ENCODE measurements at places on chromosomes 11 and 22.

DNA sequence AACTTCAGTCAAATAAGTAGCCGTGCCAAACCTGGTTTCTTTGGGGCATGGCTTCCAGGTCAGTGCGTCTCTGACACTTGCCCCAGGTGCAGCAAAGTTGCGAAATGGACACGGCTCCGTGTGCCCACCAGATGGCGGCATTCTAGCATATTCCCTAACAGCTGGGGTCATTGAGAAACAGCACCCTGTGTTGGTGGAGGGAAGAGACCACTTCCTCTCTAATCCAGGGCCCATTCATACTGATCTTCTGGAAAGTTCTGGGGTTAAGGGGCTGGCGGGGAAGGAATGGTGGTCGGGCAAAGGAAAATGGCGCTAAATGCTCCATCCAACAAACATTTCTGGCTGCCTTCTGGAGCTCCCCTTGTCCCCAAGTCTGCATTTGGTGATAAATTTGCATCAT, 141.2 kb upstream of the TIMP3 start:
- peak; percentile 84 for DNase-seq

GRCh38 chr11:59550842-59551658, 39.7 kb downstream of the OR4D9 start:
- DNase-seq, result peak; percentile 95

DNA sequence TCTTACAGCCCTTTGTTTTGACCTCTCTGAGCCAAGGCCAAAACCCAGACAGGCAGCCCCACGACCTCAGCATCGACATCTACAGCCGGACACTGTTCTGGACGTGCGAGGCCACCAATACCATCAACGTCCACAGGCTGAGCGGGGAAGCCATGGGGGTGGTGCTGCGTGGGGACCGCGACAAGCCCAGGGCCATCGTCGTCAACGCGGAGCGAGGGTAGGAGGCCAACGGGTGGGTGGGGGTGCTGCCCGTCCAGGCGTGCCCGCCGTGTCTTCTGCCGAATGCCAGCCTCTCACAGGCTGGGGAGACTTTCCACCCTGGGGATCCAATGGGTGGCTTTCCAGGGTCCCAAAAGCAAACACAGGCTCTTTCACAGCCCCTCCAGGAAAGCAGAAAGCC, 37.1 kb upstream of the PPP6R3 start:
- no peak for DNase-seq

DNA sequence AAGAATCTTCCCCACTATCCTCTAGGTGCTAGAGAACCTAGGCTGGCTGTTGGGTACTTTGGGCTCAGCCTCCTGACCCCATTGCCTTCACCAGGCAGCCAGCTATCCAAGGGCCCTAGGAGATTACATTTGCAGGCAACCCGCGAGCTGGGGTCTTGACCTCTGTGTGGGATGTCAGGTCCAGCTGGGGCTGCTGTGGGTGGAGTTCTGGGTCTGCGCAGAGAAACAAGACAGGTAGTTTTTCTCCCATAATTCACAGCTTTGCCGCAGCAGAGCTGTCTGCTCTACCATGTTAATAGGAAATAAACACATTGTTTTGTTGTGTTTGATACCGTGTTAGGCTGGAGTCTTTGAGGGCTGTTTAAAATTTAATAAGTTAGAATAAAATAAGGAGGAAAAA, 142.8 kb upstream of the PLET1 start:
- DNase-seq, result no peak

- no peak for DNase-seq
Observed at GRCh38 chr11:85752890-85753581, 57.9 kb downstream of the SYTL2 start.

DNA sequence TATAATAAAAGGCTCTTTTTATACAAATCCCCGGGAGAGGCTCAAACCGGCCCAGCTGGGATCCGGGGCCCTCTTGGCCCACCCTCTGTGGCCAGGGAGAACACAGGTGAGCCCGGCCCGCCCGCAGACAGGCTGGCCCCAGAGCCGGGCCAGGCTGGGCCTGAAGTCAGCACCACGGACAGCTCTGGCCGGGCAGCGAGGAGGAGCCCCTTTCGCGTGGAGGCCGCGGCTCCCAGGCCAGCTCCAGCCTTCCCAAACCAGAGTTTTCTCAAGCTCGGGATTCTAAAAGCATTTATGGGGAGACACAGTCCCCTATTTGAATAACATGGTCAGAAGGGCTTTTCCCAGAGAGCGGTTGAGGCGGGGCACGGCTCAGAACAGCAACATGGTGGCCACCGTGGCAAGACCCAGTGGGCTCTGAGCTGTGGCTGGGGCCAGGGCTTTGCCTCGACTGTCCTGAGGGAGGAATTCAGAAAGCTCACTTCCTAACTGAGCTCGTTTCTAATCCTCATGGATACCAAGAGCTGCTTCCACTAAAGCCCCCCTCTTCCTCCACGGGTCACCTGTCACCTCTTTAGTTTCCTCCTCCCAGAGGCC, 115.4 kb downstream of the BRD1 start:
- peak; percentile 7 for DNase-seq

GRCh38 chr11:110182886-110183285, 89.7 kb downstream of the ZC3H12C start:
- no peak for DNase-seq

DNA sequence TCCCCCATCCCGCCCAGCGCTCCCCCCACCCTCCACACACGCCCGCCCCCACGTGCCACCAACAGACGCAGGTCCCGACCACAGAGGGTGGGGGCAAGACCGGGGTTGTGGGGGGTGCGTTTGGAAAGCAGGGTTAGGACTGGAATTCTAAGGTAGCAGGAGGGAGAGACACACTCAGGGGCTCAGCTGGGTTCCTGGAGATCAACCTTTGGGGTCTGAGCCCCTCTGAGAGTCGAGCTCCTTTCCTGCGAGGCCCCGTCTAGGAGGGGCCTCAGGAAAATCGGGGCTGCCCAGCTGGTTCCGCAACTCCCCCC, 429 bp downstream of the PGGHG start:
- no peak for DNase-seq

GRCh38 chr11:846496-847098, 3.9 kb downstream of the TSPAN4 start:
- no peak for DNase-seq

DNA sequence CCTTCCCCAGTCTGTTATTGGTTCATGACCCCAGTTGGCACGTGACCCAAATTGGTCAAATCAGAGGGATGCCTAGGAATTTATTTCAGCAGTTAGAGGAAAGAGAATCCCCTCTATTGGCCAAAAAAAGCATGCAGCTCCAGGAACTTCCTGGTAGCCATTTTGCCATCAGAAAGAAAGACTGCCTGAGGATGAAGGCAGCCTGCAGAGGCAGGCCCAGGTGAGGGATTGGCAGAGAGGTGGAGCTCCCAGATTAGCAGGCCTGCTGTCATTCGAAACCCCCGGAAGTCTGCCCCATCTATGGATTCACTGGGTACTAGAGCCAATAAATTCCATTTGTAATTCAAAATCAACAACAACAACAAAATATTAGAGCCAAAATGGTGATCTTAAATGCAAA, 207.6 kb downstream of the CWF19L2 start:
- DNase-seq, result no peak

- DNase-seq, result no peak
Observed at GRCh38 chr22:35312198-35313059, 12.7 kb downstream of the TOM1 start.

DNA sequence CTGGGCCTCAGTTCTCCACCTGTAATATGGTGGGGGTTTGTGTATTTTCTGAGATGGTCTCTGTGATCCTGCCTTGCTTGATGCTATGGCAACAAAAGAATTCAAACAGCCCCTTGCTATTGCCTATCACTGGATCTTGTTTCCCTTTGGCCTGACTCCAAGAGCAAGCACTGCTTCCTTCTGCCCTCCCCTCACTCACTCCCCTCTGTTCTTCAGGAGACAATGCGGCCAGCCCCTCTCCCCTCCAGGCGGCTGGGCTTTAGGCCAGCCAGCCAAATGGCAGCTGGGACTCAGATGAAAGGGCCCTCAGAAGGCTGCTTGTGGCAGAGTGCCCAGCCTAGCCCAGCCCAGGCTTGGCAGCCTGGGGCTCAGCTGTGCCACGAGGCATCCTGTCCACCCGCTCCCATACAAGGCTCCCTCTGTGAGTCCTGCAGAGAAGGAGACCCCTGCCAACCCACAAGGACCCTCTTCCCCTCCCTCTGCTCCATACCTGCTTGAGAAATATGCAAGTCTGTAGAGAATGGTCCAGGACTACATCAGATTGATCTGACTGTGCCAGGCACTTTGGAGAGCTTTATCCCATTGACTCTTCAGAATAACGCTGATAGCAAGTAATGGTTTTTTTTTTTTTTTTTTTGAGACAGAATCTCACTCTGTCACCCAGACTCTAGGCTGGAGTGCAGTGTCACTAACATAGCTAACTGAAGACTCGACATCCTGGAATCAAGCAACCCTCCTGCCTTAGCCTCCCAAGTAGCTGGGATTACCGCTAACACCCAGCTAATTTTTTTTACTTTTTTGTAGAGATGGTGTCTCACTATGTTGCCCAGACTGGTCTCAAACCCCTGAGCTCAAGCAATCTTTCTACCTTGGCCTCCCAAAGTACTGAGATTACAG, 7.6 kb upstream of the KCTD14 start:
- peak; percentile 74 for DNase-seq

DNA sequence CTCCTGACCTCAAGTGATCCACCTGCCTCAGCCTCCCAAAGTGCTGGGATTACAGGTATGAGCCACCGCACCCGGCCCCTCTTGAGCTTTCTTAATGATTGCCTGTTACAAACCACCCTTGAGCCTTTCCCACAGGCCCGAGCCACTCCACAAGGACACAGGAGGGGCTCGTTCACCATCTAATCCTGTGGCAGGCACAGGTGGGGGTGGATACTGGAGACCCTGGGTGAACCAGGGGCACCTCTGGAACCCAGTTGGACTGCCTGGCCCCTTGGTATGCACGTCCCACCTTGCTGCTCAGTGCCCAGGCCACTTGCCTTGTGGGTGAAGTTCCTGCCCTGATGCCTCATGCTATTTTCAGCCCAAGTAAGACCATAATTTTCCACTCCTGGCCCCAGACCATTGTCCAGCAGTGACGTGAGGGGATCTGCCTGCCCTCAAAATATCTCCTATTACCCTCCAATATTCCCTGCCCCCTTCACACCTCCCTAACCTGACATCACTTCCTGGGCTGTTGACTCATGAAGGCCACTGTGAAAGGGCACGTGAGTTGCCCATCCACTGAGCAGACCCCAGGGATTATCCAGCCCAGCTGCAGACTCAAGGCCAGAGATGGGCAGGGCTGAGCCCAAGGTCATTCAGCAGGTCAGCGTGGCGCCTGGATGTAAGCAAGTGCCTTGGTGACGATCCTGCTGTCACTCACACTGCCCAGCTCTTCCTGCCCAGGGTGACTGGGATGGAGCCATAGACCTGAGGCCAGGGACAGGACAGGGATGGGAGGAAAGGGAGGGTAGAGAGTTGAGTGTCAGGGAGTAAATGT, 19.6 kb downstream of the P2RY2 start:
- no peak for DNase-seq

DNA sequence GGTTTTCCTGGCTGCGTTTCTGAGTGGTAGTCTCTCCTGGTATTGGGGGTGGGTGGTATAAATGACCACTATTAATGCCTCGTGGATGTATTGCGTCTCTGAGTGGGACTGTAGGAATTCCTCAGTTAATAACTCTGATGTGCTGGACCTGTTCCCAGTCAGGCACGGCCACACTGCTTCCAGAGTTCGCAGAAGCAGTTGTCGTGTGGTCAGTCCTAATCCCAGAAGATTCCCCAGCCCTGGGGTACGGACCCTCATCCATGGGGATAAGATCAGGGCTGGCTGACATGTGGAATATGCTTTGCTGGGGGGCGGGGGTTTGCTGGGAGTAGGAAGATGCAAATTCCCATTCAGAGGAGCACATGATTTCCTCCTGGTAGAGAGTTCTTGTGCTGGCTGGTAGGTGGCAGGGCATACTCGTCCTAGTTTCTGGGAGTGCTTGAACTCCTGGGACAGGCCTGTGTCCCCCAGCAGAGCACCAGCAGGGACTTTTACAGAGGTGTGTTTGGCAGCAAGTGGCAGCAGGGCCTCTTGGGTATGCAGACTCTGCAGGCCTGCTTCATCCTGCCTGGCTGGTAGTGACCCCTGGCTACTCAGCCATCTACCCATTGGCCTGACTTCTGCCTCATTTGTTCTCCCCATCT, 157.4 kb downstream of the NAV2 start:
- DNase-seq, result no peak

DNA sequence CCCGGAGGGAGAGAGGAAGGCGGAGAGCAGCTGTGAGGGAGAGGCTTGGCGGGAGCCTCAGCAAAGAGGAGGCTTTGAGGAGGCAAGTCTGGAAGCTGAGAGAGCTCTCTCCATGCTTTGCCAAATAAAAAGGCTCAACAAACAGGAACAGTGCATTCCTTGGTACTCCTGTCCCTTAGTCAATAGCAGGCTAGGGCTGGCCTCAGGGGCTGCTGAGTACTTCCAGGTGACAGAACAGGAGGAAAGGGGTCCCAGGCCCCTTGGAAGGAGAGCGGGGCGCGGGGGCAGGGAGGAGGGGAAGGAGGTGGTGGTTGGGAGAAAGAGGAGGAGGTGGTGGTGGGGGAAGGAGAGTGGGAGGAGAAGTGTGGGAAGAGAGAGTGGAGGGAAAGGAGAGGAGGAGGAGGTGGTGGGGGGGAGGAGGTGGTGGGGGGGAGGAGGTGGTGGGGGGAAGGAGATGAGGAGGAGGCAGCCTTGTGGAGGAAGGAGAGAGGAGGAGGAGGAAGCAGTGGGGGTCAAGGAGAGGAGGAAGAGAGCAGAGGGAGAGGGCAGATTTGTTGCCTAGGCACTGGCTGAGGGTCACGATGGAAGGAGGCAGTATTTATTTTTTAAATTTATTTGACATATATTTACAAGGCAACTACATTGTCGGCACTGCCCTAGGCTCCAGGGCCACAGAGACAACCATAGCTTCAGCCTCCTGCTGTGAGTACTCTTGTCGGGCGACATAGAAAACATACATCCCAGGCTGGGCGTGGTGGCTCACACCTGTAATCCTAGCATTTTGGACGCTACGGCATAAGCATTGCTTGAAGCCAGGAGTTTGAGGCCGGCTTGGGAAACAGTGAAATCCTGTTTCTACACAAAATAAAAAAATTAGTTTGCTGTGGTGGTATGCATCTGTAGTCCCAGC, 74.2 kb upstream of the ZBED5 start:
- no peak for DNase-seq

- DNase-seq, result no peak
Observed at GRCh38 chr11:65973439-65974110, 12.0 kb downstream of the SART1 start.

- DNase-seq, result no peak
Observed at GRCh38 chr22:47187176-47187957, 424.9 kb downstream of the TBC1D22A start.

- DNase-seq, result no peak
Observed at GRCh38 chr11:59273373-59273841, 60.7 kb upstream of the MPEG1 start.

DNA sequence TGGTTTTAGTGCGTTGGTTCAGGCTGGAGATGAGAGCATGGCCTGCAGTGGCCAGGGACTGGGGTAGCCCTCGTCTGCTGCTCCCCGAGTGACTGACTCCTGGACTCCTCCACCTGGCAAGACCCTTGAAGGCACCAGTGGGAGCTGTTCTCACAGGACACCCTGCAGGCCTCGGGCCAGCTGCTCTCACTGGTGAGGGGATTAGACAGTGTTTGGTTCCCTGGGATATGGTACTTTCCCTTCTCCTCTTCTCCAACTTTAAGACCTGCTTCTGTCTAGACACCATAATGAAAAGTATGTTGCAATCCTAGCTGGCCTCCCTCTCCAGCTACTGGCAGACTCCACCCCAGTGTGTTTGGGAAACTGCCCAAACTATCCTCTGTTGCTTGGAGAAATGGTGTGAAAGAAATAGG, 168.8 kb upstream of the CADM1 start:
- DNase-seq, result peak; percentile 76

Measured in muscle of back (tissue), 13 donors.